ENCODE measurements at places on chromosomes 11 and 22.

- no peak for DNase-seq
Observed at GRCh38 chr11:76397383-76397782, 16.3 kb downstream of the GVQW3 start.

GRCh38 chr22:17157714-17158113, 1.4 kb downstream of the HDHD5 start:
- DNase-seq, result no peak

DNA sequence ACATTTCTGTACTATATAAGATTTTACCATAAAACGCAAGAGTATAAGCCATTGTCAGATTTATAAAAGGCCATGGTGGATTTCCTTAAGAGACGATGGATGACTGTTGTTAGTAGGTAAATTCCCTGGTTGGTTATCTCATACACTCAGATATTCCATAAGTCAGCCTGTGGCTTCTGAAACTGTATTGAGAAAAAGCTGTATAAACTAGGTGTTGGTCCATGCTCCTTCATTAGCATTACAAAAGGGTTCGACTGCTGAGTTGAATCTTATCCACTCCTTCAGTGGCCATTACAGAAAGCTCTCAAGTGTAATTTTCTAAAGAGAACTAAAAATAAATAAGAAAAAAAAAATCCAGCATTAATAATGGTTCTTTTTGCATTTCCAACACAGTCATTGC, 5.3 kb downstream of the GRAP2 start:
- no peak for DNase-seq

DNA sequence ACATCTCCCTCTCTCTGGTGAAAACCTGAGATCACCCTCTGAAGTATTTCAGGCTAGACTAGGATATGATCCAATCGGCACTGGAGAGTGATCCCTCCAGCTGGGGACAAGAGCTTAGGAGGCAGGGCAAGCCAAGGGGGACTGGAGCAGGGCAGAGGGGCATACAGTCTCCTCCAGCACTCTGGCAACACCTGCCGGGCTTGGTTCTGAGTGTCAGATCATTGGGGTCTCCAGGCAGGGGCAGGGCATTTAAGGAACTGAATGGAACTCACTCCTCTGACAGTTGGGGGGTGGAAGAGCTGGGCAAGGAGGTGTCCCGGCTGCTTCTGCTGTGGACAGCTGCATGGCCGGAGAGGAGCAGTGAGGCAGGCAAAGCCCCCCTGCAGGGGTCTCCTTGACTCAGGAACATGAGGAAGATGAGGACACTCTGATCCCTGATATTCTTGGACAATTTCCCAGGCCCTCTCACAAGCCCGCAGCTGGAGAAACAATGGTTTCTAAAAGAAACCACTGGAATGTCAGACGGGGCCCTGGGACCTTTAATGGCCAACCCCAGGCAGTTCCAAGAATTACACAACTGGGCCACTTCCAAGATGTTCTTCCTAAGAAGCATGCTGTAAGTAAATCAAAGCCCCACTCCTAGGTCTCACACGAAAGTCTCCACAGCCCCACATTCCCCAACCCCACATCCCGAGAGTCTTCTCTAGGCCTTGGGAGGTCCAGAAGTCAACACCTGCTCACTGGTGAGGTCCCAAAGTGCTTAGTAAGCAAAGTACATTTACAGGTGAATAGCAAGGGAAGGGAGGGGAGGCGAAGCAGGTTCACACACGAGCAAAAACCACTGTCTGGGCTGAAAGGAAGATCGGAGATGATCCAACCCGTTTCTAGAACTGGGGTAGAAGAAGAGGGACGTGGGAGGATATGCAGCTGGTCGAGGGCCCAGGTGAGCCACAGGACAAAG, 1.2 kb upstream of the CCDC86 start:
- no peak for DNase-seq

DNA sequence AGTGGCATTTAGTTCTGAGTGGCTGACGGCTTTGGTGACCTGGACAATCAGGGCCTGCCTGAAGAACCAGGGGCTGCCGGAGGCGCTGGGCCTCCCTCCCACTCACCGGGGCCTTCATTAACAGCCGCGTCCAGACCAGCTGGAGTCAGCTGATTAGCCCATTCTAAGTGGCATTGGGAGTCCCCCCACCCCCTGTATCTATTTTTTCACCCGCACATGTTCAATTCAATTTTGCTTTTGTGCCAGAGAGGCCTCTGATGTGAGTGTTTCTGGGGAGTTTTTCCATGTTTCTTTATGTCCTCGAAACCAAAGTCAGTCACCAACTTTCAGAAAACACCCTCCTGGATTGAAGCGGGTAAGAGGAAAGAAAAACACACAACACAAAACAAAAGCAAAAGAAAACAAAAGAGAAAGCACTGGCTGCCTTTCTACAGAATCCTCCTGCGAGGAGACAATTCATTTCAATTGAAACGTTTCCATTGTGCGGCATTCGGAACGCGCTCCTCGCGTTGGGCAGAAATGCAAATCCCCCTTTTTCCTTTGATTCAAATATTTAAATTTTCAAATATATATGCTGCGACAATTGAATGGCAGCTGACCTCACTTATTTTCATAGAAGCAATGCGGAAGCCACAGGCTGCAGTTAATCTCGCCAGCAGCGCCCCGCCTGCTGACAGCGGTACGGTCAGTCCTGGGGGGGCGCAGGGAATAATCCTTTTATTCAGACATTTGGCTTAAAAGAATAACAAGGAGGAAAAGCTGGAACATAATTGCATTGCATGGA, 17.7 kb downstream of the CDKN1C start:
- no peak for DNase-seq
